Osteoblast (primary cell): ENCODE measurements at places on chromosomes 7 and 10. TPM values are rescaled to one million over a fixed set of nuclear protein-coding genes. Genes with fewer than 3 reads are reported as not detected.

The SCRN1 gene
- total RNA-seq, result 45.6 and 50.1 TPM in 2 replicates

The TSPAN12 gene
- 0.59 and 1.8 TPM in 2 replicates for total RNA-seq

The HMX2 gene
- total RNA-seq, result not detected in 2 replicates

The GNGT1 gene
- not detected in 2 replicates for total RNA-seq

The INA gene
- total RNA-seq, result 0.29 and 0.36 TPM in 2 replicates

The PRSS2 gene
- not detected in 2 replicates for total RNA-seq

The PRRT4 gene
- not detected in 2 replicates for total RNA-seq

The CYP3A5 gene
- under 0.01 TPM in 2 replicates for total RNA-seq

The DENND2A gene
- 0.36 and 0.59 TPM in 2 replicates for total RNA-seq

The ADAP1 gene
- 0.59 and 2.2 TPM in 2 replicates for total RNA-seq
